ENCODE measurements at places on chromosomes 1 and 21.

GRCh38 chr1:59008599-59009347, 224.9 kb upstream of the JUN start:
- DNase-seq = peak; percentile 43

DNA sequence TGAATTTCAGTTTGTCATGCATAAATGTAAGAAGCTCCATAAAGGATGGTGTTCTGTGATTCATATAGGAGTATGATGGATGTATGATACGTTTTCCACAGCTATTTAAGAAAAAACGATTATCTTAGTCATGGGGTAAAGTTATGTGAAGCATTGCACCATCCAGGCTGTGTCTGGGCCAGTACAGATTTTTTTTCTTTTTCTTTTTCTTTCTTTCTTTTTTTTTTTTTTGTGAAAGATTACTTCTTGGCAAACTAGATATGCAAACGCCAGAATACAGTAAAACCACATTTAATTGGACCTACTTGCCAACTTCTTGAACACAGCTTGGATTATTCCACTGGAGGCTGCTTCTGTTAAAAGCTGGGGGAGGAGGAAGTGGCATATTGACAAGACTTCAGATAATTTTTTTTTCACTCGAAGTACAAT, 14.9 kb downstream of the ZBTB18 start:
- peak; percentile 55 for DNase-seq

- peak; percentile 97 for DNase-seq
Observed at GRCh38 chr21:42097860-42098454, 26.8 kb downstream of the UMODL1 start.

GRCh38 chr1:98556521-98557158, 104.9 kb upstream of the SNX7 start:
- DNase-seq = peak; percentile 34

DNA sequence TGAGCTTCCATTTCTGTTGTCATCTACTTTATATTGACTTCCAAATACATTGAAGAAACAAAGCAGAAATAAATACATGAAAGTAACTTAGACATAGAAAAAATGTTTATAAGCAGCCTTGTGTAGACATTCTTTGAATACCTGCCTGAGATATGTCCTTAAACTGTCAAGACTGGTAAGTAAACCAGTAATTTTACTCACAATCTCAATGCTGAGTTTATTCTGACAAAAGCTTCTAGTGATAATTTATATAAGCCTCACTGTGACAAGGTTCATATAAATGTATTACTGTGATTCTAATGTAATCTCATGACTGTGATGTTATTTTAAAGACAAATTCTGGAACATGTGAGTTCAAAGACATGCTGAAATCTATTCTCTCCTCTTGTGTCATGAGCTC, 516.7 kb upstream of the B3GALT2 start:
- DNase-seq = no peak

- DNase-seq = peak; percentile 71
Observed at GRCh38 chr1:181469829-181470228, 13.5 kb upstream of the CACNA1E start.

DNA sequence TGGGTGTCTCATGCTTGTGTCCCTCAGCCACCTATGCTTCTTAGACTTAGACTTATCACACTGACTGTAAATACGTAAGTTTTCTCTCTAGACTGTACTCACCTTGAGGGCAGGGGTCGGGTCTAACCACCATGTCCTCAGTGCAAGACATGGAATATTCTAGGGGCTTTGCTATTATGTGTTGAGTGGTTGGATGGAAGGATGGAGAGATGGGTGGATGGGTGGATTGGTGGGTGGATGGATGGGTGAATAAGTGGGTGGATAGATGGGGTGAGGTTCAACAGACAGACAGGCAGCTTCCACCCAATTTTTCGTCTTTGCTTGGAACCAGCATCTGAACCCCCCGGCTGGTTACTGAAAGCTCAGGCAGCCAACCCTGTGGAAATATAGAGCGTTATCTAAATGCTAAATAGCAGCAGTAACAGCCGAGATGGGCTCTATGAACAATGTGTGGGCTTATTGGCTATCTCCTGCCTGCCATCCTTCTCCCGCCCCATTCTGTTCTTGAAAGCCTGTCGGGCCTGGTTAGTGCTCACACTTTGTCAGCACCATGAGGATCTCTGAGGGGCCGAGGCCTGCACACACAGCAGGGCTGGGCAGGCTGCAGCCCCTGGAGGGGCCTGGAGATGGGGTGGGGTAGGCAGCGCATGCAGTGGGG, 130.7 kb downstream of the ACTL8 start:
- DNase-seq = no peak

GRCh38 chr1:53811414-53811851, 26.7 kb downstream of the NDC1 start:
- peak; percentile 22 for DNase-seq

GRCh38 chr21:18908641-18909040, 505.1 kb upstream of the TMPRSS15 start:
- DNase-seq = no peak

DNA sequence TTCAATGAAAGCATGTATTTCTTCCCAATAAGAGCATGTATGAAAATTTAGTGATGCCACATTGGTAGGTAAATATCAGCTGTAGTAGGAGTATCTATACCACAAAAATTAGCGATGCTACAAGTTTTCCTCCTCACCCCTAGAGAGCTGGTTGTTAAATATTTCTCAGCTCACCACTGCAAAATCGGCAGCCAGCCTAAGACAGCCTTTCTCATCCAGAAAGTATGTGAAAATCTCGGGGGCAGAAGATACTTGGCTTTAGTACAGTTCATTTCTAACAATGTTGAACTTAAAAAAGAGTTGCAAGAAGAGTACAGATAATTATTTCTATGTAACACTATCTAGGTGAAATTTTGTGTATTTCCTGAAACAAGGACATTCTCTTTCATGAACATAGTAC, 235.4 kb downstream of the TPR start:
- DNase-seq = peak; percentile 69

DNA sequence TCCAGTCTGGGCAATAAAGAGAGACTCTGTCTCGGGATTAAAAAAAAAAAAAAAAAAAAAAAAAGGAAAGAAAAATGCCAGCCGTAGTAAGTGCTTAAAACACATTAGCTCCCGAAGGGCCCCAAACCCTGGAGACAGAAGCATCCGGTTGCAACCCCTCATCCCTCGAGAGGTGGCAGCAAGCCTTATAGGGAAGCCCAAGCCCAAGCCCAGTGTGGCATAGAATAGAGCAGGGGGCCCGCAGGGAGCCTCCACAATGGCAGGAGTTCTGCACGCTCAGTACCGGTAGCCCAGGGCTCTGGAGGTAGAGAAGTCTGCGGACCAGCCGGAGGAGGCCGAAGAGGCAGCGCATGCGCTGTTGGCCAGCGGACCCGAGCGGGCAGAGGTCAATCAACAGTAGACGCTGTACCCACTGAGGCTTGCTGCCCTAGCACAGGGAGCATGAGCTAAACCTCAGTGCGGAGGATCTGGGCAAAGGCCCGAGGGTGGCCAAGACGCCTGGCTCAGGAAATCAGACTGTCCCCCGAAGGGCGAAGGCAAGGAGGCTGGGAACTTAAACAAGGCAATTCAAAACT, 34.1 kb upstream of the C1orf198 start:
- DNase-seq = no peak

Measured in EL (cell line).